ENCODE measurements at places on chromosomes 11 and 22.

- DNase-seq: no peak
These were observed 24.0 kb downstream of the TBX1 start for GRCh38 chr22:19784384-19785175.

- DNase-seq: no peak
These were observed 1.6 kb downstream of the NFAM1 start for GRCh38 chr22:42430528-42431125.

DNA sequence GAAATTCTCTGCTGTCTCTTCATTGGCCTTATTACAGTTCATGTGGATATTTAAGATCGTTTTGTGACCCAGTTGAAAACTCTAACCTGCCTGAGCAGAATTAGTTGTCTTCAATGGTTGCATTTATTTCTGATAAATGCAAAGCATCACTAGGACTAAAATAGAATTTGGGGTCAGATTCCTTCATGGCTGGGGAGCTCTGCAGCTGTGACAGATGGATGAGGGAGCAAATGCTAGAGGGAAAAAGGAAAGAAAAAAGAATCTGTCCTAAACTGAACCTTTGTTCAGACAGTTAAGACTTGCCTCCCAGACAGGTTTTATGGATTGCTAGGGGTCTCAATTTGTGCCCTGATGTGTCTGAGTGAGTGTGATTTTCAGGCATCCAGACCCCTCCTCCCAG, 113.0 kb downstream of the SYT9 start:
- no peak for DNase-seq

DNA sequence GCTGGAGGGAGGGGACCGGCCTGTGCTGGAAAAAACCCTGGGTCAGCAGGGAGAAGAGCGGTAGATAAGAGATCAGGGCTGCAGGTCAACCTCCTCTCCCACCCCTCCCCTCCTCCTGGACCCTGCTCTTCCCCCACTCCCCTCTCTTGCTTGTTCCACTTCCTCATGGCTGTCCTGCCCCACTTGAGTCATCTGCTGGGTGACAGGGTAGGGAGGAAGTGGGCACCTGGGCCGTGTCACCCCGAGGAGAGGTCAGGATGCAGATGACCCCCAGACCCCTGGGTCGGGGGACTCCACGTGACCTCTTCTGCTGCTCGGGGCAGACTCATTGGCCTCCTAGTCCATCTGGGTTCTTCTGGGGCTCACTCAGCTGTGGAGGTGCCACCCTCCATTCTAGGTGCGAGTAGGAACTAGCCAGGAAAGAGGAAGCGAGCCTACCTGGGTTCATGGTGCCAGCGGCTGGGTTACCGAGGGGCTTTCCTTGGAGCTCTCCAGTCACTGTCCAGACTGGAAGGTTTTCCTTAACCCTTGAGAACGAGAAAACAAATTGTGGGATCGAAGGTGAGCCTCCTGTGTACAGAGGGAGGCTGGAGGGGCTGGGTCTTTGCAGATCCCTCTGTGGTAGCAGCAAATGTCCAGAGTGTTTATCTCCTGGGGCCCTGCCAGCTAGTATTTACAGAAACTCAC, 6.5 kb downstream of the APOL2 start:
- DNase-seq: no peak

Data from stimulated activated CD4-positive, alpha-beta T cell treated with anti-CD3 and anti-CD28 coated beads, TNF-alpha, amount 100 ng/mL, for 48 hours (primary cell).